ENCODE measurements at places on chromosomes 13 and 19.

GRCh38 chr19:49878744-49879070 is 1.2 kb downstream of the TBC1D17 start:
- DNase-seq, result no peak

DNA sequence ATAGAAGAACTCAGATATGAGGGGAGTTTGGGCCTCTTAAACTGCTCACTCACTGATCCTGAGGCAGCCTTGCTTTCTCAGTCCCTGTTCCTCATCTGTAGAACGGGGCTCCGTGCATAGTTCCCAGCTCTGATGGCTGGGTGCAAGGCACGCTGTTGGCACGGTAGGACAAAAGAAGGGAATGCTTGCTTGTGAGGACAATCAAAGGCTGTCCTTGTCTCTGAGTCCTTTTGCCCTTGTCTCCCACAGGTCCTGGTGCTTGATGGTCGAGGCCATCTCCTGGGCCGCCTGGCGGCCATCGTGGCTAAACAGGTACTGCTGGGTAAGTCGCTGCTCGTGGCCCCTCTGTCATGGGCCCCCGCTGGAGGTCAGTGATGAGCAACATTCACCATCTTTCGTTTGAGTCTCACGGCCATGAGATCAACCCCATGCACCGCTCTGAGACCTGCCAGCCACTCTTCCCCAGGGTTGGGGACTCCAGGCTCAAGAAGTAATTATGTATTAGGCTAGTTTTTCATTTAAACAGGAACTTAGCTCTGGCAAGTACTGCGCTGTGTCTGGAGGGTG is 2.3 kb downstream of the RPL13A start:
- DNase-seq, result peak; percentile 61

- no peak for DNase-seq
Observed at GRCh38 chr19:51559240-51559639, 11.8 kb upstream of the ZNF175 start.

DNA sequence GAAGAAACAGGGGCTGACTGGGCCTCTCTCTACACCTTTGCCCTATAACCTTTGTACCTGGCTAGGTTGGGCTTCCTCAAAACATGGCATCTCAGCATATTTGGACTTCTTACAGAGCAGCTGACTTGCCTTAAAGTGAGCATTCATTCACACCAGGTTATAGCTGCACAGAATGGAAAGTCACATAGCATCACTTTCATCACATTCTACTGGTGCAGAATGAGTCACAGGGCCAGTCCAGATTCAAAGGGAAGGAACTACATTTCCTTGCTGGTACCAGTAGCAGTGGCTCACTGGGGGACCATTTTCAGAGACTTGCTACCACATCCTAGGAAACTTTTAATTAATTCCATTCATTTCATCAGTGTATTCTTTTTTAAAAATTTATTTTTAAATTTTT is 20.3 kb upstream of the TPTE2 start:
- DNase-seq, result no peak

GRCh38 chr19:7301525-7301924 is 7.3 kb upstream of the INSR start:
- no peak for DNase-seq

GRCh38 chr13:32859707-32860292 is 156.4 kb upstream of the KL start:
- DNase-seq, result no peak

GRCh38 chr13:111411151-111411858 is 90.9 kb downstream of the TEX29 start:
- no peak for DNase-seq

DNA sequence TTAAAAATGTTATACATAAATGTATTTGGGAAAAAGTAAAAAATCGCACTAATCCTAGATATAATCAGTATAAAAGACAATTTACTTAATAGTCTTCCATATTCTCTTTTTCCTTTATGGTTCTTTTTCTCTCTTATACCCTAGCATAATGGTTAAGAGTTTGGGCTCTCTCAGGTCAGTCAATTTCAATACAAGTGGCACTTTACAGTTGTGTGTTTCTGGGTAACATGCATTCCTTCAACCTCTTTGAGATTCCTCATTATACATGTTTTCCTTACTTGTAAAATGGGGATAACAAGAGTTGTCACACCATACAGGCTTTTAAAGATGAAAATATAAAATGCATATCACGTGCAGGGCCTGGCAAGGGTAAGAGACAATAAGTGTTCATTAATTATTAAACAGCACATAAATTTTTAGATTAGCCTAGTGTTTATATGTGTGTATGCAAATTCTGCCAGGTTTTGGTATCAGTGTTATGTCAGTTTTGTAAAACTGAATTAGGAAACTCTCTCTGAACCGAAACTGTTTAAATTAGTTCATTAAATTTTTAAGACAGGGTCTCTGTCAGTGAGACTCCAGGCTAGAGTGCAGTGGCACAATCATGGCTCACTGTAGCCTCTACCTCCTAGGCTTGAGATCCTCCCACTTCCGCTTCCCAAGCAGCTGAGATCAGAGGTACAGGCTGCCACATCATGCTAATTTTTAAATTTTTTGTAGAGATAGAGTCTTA is 49.8 kb downstream of the ELF1 start:
- DNase-seq, result no peak

- no peak for DNase-seq
Observed at GRCh38 chr13:81406639-81407292, 1065.8 kb upstream of the SPRY2 start.

DNA sequence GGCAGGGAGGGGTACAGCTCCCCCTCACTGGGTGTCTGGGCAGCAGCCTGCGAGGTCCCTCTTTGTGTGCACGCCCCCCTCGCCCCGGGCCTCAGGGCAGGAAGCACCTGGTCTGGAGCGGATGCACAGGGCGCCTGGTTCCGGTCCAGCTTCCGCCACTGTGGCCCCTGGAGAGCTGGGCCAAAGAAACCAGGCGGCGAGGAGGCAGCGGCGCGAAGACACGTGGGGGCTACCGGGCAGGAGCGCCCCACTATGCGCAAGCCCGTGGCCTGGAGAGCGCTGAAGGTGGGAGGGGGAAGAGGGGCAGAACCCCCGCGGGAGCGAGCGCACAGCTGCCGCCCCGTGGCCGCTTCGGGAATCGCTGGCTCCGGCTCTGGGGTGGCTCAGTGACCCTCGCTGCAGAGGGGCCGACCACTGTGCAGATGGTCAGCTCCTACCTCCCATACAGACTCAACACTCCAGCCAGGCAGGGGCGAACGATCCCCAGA is 1.7 kb upstream of the LYL1 start:
- DNase-seq, result peak; percentile 69

DNA sequence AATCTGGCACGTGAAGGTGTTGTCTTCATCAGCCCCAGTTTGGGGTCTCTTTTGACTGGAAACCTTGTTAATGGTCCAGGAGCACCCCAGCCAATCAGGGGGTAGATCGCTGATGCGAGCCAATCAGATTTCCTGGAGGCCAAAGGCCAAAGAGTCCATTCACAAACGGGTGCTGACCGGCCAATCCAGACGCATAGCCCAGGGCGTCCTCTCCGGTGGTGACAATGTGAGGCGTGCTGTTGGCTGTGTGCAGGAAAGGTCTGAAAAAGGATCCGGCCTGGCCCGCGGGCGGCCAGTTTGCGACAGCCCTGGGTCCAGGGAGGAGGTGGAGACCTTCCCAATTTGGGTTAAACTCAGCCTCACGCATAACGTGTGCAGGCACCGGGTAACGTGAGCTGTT is 3.1 kb downstream of the MAST3 start:
- no peak for DNase-seq

GRCh38 chr13:75123428-75123827 is 358.5 kb downstream of the TBC1D4 start:
- no peak for DNase-seq

- DNase-seq, result no peak
Observed at GRCh38 chr19:18322318-18322758, 538 bp downstream of the LSM4 start.

GRCh38 chr19:40592170-40592569 is 9.0 kb upstream of the LTBP4 start:
- DNase-seq, result peak; percentile 42

DNA sequence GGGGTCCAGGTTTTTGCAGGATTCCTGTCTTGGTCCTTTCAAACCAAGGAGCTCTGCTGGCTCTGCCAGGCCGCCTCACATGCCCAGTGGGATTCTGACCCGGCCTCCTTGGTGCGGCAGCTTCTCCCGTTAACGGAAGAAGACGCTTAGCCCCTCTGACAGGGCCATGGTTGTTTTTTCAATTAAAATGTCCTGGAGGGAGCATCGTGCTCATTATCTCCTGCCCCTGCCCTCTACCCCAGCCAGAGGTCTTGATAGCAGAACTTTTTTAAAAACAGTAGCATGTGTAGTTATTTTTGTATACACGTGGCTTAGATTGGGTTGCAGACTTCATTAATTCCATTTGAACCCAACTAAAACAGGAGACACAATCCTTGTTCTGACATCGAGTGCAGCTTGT is 11.5 kb upstream of the RPS15 start:
- no peak for DNase-seq

- DNase-seq, result no peak
Observed at GRCh38 chr19:19485161-19485997, 30.0 kb downstream of the TSSK6 start.

DNA sequence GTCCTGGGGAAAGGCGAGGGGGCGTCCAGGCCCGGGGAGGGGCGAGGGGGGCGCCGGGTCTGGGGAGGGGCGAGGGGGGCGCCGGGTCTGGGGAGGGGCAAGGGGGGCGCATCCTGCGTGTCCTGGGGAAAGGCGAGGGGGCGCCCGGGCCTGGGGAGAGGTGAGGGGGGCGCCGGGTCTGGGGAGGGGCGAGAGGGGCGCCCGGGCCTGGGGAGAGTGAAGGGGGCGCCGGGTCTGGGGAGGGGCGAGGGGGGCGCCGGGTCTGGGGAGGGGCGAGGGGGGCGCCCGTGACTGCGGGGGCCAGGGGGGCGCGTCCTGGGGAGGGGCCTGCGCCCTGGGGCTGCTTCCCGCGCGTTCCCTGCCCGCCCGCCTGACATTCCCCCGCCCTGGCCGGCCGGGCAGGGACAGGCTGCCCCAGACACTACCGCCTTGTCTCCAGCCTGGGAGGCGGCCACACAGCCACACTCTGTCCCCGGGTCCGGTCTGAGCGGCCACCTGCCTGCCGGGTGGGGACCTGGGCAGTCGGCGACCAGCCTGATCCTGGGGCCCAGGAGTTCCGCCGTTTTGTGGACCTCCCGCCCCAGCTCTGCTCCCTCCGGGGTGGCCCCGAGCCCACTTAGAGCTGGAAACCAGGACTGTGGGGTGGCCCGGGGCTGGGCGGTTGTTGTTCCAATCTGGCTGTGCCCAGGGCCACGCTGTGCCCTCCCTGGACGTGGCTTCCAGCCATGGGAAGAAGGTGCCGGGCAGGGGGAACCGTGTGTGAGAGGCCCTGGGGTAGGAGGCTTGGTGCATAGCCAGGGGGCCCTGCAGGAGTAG is 11.8 kb downstream of the PALM start:
- no peak for DNase-seq

DNA sequence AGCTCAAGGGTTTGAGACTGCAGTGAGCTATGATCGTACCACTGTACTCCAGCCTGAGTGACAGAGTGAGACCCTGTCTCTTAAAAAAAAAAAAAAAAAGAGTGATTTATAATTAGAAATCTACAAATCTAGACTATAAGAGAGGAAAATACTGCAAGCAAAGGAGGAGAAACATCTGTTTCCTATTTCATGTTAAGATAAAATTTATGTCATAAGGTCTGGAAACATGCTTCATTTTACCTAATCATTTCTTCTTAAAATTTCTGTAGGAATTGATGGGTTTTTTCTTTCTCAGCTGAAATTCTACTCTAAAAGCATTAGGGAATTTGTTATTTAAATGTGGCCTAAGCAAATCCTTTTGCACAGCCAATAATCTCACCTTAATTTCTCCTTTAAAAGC is 53.2 kb downstream of the C13orf42 start:
- DNase-seq, result no peak
